Aorta (tissue), 5 donors: ENCODE measurements at places on chromosomes 4 and X. TPM values are rescaled to one million over a fixed set of nuclear protein-coding genes. Genes with fewer than 3 reads are reported as not detected.

GRCh38 chr4:80576796-80577195 lies 241.3 kb downstream of the CFAP299 start:
- H3K4me3 ChIP-seq: no peak overlapping the region
- H3K27me3 ChIP-seq: no peaks in the 10 kb centered on the region
- no peaks in the 10 kb centered on the region for H3K4me1 ChIP-seq

The TLR3 gene
- total RNA-seq: 6.2 TPM

The PNMA5 gene
- not detected for total RNA-seq

GRCh38 chr4:123484291-123484926 lies 87.8 kb downstream of the SPRY1 start:
- H3K4me3 ChIP-seq: no peak overlapping the region
- no peaks in the 10 kb centered on the region for H3K4me1 ChIP-seq
- H3K27me3 ChIP-seq: no peaks in the 10 kb centered on the region

DNA sequence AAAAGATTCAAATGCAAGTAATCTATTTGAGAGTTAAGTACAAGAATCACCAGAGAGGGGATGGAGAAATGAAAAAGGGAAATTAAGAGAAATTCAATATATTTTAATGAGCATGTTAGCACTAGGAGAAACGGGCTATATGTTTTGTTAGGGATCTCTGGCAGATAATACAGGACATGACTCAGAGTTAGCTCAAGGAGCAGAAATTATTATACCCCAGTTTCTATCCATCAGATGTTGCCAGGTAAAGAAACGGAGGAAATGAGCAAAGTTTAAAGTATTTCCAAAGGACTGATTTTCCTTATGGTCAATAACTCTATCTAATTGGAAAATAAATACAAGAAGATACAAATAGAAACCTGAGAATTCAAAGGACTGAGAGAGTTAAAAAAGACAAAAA lies 867.6 kb downstream of the TRAM1L1 start:
- H3K27me3 ChIP-seq: no peaks in the 10 kb centered on the region
- DNase-seq: no peak
- H3K4me1 ChIP-seq: no peaks in the 10 kb centered on the region
- no peak overlapping the region for H3K27ac ChIP-seq
- no peaks in the 10 kb centered on the region for H3K36me3 ChIP-seq
- no peak overlapping the region for H3K4me3 ChIP-seq

The MAGEA12 gene
- total RNA-seq: not detected

GRCh38 chrX:155169881-155170280 lies 46.4 kb upstream of the VBP1 start:
- no peak for DNase-seq
- no peaks in the 10 kb centered on the region for H3K4me1 ChIP-seq
- H3K27me3 ChIP-seq: no peaks in the 10 kb centered on the region
- H3K36me3 ChIP-seq: no peaks in the 10 kb centered on the region

DNA sequence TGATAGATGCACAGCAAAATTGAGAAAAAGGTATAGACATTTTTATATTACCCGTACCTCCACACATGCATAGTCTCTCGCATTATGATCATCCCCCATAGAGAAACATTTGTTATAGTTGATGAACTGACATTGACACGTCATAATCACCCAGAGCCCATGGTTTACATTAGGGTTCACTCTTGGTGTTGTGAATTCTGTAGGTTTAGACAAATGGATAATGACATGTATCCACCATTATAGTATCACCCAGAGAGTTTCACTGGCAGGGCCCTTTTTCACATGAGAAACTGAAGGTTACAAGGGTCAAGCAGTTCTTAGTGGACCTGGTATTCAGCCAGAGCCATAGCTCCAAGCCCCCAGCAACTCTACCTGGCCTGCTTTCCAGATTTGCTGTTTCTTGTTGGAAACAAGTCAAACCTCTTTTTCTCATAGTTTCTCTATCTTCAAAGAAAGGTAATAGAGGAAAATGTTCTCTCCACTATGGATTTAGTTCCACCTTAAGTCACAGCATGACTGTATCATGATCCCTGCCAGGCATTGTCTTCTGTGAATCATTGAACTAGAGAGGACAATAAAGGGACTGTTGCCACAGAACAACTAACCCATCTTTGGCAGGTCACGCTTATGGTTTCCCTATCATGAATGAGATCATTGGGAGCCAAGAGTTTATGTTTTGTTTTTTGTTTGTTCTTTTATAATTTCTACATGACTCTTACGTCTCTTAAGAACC lies 64.0 kb downstream of the HHIP start:
- H3K27ac ChIP-seq: no peak overlapping the region
- no peak overlapping the region for H3K4me3 ChIP-seq
- H3K27me3 ChIP-seq: no peaks in the 10 kb centered on the region
- no peaks in the 10 kb centered on the region for H3K36me3 ChIP-seq
- no peak for DNase-seq

The RBM46 gene
- not detected for total RNA-seq

- no peak overlapping the region for H3K4me3 ChIP-seq
- H3K27ac ChIP-seq: no peak overlapping the region
- H3K36me3 ChIP-seq: no peaks in the 10 kb centered on the region
- no peaks in the 10 kb centered on the region for H3K4me1 ChIP-seq
- H3K27me3 ChIP-seq: no peaks in the 10 kb centered on the region
Measured at GRCh38 chr4:88247148-88247547, 37.2 kb downstream of the PPM1K start.

GRCh38 chr4:157291071-157291470 lies 70.5 kb downstream of the GRIA2 start:
- no peaks in the 10 kb centered on the region for H3K27me3 ChIP-seq
- DNase-seq: no peak
- no peaks in the 10 kb centered on the region for H3K36me3 ChIP-seq
- no peak overlapping the region for H3K4me3 ChIP-seq
- H3K27ac ChIP-seq: no peak overlapping the region
- no peaks in the 10 kb centered on the region for H3K4me1 ChIP-seq

DNA sequence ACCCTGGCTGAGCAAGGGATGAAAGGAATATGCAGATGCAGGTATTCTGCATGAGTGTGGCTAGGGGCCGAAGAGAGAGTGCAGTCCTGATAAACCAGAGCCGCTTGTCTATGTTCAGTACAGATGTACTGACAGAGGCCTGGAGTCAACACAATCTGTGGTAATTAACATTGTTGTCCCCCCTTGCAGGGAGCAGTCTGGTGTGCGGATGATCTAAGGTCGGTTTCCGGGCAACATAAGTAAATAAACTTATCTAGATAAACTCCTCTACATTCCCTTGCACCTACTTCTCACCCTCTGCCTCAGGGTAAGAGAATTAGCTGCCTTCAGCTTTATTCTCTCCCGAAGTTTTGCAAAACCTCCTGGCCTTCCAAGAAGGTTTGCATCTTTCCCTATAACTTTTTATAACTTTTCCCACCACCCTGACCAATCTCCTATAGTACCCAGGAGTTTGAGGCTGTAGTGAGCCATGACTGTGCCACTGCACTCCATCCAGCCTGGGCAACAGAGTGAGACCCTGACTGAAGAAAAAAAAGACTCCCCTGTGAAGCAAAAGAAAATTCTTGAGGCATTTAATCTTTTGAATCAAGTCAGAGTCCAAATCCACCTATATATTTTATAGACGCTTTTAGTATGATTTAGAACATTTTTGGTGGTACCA lies 26.6 kb downstream of the SNX25 start:
- H3K27me3 ChIP-seq: no peaks in the 10 kb centered on the region
- no peaks in the 10 kb centered on the region for H3K36me3 ChIP-seq
- no peak overlapping the region for H3K27ac ChIP-seq

DNA sequence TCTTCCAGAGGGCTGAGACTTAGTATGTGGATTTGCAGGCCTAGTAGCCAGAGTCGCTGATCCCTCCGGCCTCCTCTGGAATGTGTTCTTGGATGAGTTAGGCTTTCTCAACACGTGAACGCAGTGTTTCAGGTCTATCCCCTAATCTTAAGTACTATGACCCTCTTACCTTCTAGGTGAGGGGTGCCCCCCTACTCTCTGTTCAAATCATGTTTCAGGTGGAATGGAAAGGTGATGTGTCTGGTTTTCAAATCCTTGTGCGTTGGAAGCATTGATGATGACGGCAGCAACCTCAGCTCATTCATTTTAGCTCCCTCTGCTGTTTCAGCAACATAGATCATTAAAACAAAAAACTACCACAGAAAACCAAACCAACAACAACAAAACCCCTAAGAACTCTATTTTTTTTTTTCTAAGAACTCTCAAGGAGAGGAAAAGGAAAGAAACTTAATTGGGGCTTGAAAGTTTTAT lies 56.4 kb downstream of the RWDD4 start:
- H3K27ac ChIP-seq: no peak overlapping the region
- no peak overlapping the region for H3K4me3 ChIP-seq
- no peak for DNase-seq
- no peaks in the 10 kb centered on the region for H3K4me1 ChIP-seq

DNA sequence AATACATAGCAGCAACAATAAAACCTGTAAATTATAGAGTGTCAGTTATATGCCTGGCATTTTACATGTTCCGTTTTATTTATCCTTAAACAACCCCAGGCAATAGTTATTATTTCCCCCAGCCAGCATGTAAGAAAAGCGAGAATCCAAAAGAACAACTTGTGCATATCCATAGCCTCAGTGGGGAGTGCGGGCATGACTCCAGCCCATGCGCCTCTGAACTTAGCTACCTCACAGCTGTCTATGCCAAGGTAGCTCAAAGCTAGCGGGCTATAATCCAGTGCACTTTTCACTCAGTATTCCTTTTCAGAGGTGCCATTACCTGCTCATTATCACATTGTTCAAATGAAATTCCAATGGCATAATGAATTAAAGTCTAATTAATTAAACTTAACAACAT lies 257.3 kb upstream of the EDNRA start:
- no peak overlapping the region for H3K27ac ChIP-seq
- H3K27me3 ChIP-seq: no peaks in the 10 kb centered on the region
- DNase-seq: no peak
- H3K36me3 ChIP-seq: no peaks in the 10 kb centered on the region

- H3K36me3 ChIP-seq: no peaks in the 10 kb centered on the region
- no peaks in the 10 kb centered on the region for H3K27me3 ChIP-seq
- DNase-seq: no peak
- H3K4me1 ChIP-seq: no peaks in the 10 kb centered on the region
Measured at GRCh38 chr4:56206258-56206657, 181.0 kb downstream of the AASDH start.

The HPGD gene
- 9.7 TPM for total RNA-seq

DNA sequence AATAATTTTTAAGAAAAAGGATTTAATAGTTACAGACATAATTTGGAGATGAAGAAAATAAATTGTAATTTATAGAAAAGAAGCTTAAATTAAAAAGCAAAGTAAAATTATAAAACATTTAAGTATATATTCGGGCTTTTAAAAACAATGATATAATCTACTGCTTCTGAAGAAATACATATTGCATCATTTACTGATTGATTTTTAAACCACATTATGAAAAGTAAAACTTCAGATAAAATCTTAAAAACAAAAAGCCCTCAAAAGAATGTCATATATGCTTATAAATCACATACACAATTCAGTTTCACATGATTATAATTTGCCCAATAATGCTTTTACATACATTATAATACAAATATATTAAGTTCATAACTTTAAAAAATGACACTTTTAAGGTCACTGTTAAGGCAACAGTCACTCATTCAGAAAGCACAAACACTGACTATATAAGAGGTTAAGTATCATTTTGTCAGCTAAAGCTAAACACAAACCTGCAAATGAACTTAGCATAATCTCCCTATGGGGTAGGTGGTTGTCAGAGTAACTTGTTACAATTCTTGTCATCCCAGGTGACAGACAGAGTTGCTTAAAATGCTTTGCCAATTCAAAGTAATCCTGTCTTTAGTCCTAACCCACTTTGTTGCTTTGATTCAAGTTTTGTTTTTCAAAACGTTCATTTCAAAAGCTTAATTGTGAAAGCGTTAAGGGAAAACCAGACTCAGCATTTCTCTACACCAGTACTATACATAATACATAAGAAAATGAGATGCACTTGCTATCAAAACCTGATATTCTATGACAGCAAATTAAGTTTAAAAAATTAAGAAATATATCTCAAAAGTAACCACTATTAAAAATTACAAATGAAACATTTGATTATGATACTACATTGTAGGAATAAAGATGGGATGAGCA lies 90.6 kb upstream of the MAB21L2 start:
- no peaks in the 10 kb centered on the region for H3K27me3 ChIP-seq
- no peak overlapping the region for H3K4me3 ChIP-seq
- no peaks in the 10 kb centered on the region for H3K36me3 ChIP-seq
- no peaks in the 10 kb centered on the region for H3K4me1 ChIP-seq
- no peak overlapping the region for H3K27ac ChIP-seq

The NLGN3 gene
- 4.5 TPM for total RNA-seq

DNA sequence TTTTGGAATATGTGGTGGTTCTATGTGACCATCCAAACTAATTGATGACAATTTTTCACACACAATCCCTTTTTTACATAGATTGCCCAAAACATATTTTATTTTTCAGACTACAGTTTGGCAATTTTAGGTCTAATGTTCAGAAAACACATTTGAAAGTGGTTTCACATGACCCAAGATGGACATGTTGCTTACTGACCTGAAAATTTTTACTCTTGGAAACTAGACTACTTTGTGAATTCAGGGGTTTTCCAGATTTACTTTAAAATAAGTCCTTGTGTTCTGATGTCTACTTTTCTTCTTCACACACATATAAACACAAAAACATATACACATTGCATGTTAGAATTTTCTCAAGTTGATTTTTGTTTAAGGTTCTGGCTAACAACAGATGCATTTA lies 79.5 kb downstream of the HMGB2 start:
- no peaks in the 10 kb centered on the region for H3K27me3 ChIP-seq
- H3K4me3 ChIP-seq: no peak overlapping the region
- no peak overlapping the region for H3K27ac ChIP-seq
- no peak for DNase-seq
- no peaks in the 10 kb centered on the region for H3K36me3 ChIP-seq

The BST1 gene
- total RNA-seq: 13.7 TPM

DNA sequence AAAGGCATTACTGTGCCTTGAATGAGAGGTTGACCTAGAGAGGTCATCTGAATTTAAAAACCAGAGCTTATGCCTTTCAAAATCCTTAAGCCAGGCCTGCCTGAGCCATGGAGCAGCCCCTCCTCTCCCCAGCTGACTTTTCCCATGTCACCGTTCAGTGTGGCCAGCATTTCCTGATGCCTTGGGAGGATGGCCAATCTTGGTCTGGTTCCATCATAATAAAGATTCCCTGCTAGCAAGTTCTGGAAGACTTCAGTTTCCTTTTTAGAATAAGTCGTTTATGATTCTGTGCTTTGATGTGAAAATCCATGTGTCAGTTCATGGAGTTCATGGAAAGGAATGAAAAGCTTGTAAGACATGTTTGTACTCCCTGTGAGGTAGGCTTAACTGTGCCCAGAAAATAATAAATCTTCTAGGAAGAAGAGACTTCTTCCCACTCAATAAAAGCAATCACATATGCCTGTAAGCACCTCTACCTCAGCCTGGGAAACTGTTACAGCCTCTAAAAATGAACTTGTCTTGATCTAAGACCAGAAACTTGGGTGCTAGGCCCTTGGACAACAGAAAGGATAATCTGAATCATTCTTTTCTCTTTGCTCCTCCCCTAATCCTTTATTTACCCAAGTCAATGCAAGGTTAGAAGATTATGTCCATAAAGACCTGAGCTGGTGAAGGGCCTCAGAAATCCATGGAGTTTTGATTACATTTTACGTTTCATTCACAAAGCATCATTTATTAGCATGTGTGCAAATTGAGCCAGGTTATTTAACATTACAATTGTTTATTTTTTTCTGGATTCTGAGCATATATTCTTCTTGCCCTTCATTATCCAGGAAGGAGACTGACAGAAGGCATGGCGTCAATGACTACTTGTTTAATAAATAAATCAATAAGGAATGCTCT lies 84.0 kb upstream of the TBC1D9 start:
- no peaks in the 10 kb centered on the region for H3K27me3 ChIP-seq
- H3K4me3 ChIP-seq: no peak overlapping the region
- no peaks in the 10 kb centered on the region for H3K36me3 ChIP-seq
- no peak for DNase-seq
- H3K27ac ChIP-seq: no peak overlapping the region
